ENCODE measurements at places on chromosomes 2 and 18. TPM values are rescaled to one million over a fixed set of nuclear protein-coding genes. Genes with fewer than 3 reads are reported as not detected.

DNA sequence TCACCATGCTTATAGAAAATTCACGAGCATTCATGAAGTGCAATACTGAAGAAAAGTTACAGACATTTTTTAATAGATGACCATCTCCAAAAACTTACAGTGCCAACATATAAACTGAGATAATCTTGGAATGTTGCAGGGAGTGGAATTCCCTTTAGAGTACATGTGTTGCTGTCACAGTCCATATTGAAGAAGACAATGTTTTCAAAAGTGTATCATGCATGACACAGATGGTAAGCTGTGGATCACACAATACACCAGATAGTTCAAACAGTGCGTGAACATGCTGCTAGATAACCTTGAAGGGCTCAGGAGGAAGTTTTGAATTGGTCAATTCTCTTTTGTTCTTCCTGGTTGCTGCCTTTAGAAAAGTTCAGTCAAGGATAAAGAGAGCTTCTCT, 1644.3 kb upstream of the NXPH2 start:
- DNase-seq, result no peak

DNA sequence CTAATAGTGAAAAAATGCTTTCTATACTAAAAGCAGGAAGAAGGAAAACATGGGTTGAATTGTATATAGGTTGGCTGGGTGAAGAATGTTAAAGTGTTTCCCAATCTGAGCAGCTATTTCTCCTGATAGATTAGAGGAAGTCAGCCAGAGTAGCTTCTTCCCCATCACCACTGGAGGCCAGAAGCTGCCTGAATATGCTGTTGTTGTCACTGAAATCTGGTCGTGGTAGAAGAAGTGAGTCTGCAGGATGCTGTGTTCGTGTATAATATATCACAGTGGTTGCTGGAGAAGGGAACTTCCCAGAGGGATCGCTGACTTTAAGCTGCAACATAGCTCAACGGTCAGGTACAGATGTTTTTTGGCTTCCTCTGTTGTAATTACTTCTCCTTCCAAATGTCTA, 247.5 kb upstream of the LRATD1 start:
- no peak for DNase-seq

GRCh38 chr2:44912660-44913059, 28.8 kb upstream of the SIX3 start:
- no peak for DNase-seq

- peak; percentile 29 for DNase-seq
Observed at GRCh38 chr2:222734703-222735014, 63.2 kb downstream of the MOGAT1 start.

- DNase-seq, result no peak
Observed at GRCh38 chr2:32192418-32192817, 26.8 kb downstream of the SLC30A6 start.

- DNase-seq, result no peak
Observed at GRCh38 chr18:392928-393573, 107.5 kb downstream of the COLEC12 start.

DNA sequence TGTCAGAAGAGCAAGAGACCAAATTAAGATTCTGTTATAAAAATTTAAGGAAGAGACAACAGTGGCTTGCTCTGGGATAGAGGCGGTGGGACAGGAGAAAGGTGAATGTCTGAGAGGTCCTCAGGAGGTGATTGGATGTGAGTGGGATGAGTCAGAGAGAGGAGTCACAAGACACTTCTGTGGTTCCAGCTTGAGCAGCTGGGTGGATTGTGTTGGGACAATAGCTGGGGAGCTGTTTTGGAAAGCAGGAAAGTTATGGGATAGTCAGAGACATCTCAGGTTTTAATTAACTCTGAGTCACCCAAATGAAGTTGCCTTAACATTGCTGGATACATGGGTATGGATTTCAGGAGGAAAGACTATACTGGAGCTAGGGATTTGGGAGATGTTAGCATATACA, 218.0 kb upstream of the TRIB2 start:
- no peak for DNase-seq

- DNase-seq, result no peak
Observed at GRCh38 chr18:6018671-6019070, 123.3 kb upstream of the TMEM200C start.

- no peak for DNase-seq
Observed at GRCh38 chr2:197464175-197464574, 10.8 kb downstream of the COQ10B start.

DNA sequence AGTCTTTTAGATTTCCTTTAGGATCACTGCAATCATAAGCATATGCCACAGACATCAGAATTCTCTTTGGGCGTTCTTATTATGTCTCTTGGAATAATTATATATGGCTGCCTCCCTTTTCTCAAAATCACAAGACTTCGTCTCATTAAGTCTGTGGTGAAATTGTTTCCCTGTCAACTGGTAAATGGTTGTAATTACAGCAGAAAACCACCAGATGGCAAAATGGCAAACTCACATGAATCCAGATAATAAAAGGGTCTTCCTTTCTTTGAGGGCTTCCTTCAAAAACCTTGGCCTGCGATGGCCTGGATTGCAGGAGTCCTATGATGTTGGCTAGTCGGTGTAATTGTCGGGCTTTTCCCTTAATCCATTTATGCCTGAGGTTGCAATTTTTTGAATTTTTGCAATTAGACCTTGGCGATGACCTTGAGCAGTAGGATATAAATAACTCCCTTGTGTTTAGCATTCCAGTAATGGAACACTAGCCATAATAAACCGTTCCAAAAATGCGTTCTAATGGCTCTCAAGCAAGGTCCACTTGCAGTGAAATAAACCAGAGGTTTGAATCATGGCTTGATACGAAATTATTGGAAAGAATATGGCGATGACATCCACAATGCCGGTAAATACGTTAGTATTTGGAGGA, 656.4 kb downstream of the MBD2 start:
- DNase-seq, result peak; percentile 16

DNA sequence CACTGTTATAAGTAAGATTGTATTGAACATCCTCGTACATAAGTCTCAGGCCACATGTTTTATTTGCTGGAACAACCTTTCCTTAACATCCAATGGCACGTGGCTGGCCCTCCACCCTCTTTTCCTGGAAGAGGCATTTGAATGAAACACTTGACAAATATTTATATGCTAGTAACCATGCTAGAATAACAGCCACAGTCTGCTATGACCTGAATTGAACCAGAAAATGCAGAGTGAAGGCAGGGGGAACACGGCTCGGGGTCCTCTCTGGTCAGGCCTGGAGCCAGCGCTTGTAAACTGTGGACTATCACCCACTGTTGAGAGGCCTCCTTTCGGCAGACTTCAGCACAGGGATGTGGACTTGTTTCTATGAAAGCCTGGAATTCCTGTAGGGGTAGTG, 198.2 kb upstream of the COPS8 start:
- no peak for DNase-seq

DNA sequence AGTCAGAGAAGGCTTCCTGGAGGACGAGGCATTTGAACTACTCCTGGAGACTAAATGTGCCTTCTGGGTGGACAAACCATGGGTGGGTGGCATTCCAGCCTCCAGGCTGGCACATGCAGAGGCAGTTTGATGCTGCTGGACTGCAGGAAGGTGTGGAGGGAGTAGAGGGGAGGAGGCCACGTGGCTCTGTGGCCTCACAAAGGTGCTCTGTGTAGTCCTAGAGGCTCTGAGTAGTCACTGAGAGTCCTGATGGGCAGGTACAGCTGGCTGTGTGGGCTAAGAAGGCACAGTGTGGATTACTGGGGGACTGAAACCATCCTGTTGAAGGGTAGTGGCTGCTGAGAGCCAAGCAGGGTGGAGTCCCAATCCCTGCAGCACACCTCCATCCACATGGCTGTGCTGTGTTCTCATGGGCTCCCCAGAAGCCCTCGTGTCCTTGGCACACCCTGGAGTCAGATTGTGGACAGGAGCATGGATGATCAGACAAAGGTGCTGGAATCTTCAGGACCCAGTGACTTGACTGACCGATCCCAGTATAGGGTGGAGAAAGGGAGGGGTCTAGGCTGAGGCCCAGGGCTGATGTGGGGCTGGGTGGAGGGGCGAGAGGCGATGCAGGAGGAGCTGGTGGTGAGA, 87.4 kb upstream of the HS6ST1 start:
- DNase-seq, result no peak

DNA sequence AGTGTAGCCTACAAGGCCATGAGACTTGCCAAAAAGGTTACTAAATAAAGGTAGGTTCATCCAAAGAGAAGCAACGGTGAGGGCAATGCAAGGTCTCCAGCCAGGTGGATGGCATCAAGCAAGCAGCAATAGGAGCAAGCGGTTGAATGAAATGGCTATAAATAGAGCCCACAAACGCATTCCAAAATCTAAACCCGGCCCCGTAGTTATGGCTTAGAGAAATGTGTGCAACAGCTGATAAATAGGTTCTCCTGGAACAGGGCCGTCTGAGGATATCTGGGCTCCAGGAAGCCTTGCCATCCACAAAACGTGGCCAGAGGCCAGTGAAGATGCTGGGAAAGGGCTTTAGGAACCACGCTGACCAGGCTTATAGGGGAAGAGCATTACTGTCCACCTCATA, 146.1 kb upstream of the PID1 start:
- no peak for DNase-seq

GRCh38 chr2:216991563-216991962, 131.7 kb upstream of the TNP1 start:
- DNase-seq, result no peak

- peak; percentile 78 for DNase-seq
Observed at GRCh38 chr2:68121873-68122679, 35.6 kb upstream of the PNO1 start.

DNA sequence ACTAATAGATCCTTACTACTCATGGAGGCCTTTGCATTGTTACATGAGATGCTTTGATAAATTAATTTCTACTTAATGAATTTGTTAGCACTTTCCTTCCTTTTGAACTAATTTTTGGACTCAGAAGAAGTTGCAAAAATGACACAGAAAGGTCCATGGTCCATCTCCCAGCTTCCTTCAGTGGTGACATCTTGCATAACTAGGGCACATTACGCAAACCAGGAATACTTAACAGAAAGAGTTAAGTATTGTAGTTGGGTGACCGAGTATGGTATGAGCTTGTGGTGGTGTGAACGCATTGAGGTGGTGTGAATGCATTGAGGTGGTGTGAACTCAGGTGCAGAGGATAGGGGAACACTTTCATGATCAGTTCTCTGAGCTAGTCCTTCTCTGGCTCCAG, 151.1 kb upstream of the TWIST2 start:
- DNase-seq, result no peak

- no peak for DNase-seq
Observed at GRCh38 chr2:216344950-216345300, 27.4 kb downstream of the MARCHF4 start.

DNA sequence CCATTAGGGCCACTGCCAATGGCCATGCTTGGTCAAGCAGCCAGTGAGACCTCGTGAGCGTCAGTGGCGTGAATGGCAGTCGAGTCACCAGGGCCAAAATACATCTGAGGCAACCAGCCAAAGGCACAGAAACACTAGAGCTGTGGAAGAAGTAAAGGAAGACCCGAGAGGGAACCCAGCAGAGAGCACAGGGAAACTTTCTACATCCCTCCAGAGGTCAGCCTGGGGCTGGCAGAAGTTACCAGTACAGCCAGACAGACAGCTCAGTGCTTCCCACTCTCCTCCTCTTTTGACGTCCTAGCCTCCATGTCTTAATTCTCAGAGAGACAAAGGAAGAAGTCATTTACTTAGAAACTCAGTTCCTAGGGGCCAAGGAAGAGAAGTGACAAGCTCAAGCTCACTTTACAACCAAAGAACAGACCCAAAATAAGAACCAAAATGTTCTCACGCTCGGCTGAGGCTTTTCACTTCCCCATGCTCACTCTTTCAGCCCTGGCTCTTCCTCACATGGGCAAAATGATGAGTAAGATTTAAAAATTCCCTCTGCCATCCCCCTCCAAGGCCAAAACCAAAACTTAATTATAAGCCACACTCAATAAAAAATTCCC, 8.7 kb downstream of the CYRIA start:
- DNase-seq, result peak; percentile 79

GRCh38 chr2:36376319-36376765, 20.8 kb downstream of the CRIM1 start:
- no peak for DNase-seq

DNA sequence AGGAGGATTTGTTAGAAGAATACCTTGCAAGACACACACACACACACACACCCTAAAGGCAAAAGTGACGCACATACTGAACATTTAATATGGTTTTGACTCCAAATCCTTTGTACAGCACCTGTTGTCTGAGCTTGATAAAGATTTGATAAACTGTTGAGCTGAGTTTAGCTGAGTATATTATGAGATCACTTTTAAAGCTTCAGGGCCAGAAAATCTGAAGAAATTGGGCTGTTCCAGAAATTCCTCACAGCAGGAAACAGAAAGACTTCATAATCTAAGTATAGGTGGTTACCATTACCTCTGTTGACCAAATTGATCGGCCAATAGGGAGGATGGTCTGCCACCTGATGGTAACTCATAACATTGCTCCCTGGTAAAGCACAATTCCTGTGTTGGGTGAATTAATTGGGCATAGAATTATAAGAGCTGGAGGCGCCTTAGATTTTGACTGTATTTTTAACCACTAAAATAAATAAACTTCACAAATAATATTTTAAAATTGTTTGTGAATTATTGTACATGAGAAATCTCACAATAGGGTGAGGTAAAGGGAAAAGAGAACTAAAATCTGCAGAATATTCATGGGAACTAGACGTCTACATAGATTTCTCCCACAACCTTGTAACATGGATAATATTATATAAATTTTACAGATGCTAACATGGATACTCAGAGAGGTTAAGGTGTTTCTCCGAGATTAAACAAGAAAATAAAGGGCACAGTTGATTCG, 21.8 kb upstream of the RPIA start:
- DNase-seq, result peak; percentile 74

DNA sequence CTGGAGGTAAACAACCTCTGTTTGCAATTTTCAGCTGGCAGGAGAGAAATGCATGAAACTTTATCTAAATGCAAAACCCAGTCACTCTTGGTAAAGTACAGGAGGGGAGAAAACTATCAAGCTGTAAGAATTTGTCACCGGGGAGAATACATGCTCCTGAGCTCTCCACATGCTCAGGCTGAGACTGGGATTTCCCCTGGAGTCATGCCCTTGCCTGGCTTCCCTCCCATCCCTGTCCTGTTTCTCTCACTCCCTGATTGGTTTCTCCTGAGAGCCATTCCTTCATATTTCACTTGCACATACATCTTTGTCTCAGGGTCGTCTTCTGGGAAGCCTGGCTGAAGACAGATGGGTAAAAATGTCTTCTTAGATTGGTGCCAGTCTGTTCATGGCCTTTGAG, 52.9 kb upstream of the SPATS2L start:
- no peak for DNase-seq

GRCh38 chr2:15726321-15727057, 134.8 kb downstream of the DDX1 start:
- DNase-seq, result no peak

SLC4A5 gene
- total RNA-seq, result 7.0 TPM

TMEM182 gene
- 3.7 TPM for total RNA-seq

TSHZ1 gene
- 10.5 TPM for total RNA-seq

CYS1 gene
- total RNA-seq, result 0.17 TPM

XDH gene
- total RNA-seq, result not detected

SPATA3 gene
- not detected for total RNA-seq

ANKRD30B gene
- total RNA-seq, result not detected

NMS gene
- total RNA-seq, result not detected

HAAO gene
- not detected for total RNA-seq

Measured in OCI-LY7 (cell line).